CD4-positive, alpha-beta T cell treated with Interleukin-12 subunit alpha and Interleukin-12 subunit beta, for 1 hour (primary cell): ENCODE measurements at places on chromosomes 5 and 9.

- peak; percentile 32 for DNase-seq
These were observed 60.6 kb downstream of the SHB start for GRCh38 chr9:38008168-38009034.

DNA sequence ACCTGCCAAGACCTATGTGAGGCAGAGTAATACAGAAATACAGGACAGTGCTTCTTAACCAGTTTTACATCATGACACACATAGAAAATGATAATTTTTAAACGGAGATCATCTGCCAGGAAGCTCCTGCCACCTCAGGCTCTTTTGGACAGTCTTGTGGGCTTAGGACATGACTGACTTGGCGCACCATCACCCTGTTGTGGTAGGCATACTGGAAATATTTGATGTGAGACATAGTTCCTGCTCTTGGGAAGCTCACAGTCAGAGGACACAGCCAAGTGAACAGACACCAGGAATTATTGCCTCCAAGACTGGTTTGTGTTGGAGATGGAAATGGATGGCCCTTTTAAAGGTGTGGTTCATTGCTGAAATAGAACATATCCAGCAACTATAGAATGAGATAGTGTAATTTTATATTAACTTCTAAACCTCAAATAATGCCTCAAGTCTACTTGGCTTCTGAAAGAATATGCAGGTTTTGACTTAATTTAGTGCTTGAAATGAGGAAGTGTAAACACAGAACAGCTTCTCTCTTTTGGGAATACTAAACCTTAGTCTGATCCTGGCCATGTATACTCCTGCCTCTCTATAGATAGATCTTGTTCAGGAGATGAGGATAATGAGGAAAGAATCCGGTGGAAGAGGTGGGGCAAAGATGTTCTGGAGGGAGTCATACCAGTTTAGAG lies 19.7 kb downstream of the CPEB4 start:
- DNase-seq = no peak

GRCh38 chr5:137188566-137188965 lies 310.6 kb downstream of the SPOCK1 start:
- no peak for DNase-seq

GRCh38 chr5:14557791-14558415 lies 23.7 kb upstream of the OTULINL start:
- no peak for DNase-seq

GRCh38 chr9:89864257-89864656 lies 259.4 kb downstream of the GADD45G start:
- DNase-seq = no peak

- no peak for DNase-seq
These were observed 45.2 kb downstream of the HSD17B3 start for GRCh38 chr9:96256800-96257199.

GRCh38 chr5:92353107-92354030 lies 970.3 kb upstream of the ARRDC3 start:
- no peak for DNase-seq
